Activated gamma-delta T cell (primary cell): ENCODE measurements at places on chromosomes 6 and 20.

- no peak for DNase-seq
Observed at GRCh38 chr6:168207421-168208175, 112.0 kb downstream of the DACT2 start.

- DNase-seq: no peak
Observed at GRCh38 chr20:16317445-16318362, 255.5 kb downstream of the KIF16B start.

GRCh38 chr20:48626938-48627736 lies 200.7 kb downstream of the PREX1 start:
- DNase-seq: no peak

- no peak for DNase-seq
Observed at GRCh38 chr6:81561071-81561564, 191.4 kb downstream of the TENT5A start.

GRCh38 chr6:161029195-161029809 lies 37.7 kb downstream of the MAP3K4 start:
- no peak for DNase-seq

GRCh38 chr6:122286512-122286911 lies 112.9 kb upstream of the HSF2 start:
- no peak for DNase-seq

DNA sequence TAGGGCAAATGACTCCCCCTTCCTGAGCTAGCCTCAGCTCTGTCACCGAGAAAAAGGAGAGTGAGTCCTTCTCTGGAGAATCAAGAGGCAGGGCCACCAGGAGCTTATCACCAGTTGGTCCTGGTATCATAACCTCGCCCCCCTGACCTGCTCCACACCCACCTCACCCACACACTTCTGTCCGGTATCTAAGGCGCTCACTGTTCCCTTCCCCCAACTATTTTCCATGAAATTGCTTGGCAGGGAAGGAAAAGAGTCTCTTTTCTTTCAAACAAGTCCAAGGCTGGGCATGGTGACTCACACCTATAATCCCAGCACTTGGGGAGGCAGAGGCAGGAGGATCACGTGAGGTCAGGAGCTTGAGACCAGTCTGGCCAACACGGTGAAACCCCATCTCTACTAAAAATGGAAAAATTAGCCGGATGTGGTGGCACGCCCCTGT lies 77.6 kb downstream of the ZMYND8 start:
- DNase-seq: no peak

DNA sequence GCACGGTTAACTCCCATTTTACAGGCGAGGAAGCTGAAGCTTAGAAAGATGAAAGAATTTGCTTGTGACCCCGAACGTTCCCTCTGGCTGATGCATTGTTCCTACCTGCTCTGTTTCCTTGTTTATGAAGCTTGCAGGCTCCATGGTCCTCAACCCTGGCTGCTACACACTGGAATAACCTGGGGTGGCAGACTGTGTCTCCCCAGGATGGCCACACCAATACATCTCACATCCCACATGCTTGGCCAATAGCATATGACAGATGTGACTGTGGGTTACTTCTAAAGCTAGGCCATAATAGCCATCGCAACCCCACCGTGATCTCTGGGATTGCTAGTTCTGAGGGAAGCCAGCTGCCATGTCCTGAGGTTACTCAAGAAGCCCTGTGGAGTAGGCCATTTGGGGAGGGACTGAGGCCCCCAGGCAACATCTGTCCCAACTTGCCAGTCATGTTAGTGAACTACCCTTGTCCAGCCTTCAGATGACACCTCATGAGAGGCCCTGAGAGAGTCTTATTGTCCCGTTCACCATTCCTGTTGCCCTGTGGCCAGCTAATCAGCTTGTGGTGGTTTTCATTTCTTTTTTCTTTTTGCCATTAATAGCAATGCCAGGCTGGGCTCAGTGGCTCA lies 6.7 kb upstream of the FAM110A start:
- DNase-seq: no peak

DNA sequence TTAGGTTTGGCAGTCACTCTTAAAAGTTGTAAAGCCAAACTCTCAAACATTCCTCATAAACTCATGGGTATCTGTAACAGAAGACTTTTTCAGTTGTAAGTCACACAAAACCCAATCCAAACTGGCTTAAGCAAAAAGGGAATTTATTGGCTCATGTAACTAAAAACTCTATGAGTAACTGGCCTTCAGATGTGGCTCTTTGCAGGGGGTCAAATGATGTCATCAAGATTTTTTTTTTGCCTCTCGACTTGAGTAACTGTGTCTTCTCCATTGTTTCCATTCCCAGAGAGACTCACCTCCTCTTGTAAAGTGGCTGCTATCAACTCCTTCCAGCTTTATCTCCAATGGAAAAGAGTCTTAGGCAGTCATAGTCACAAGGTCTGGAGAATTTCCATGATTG lies 645.0 kb downstream of the DHX35 start:
- DNase-seq: no peak

GRCh38 chr6:3737149-3737830 lies 14.2 kb downstream of the PXDC1 start:
- DNase-seq: no peak

- no peak for DNase-seq
Observed at GRCh38 chr6:118591897-118592296, 43.8 kb downstream of the PLN start.

DNA sequence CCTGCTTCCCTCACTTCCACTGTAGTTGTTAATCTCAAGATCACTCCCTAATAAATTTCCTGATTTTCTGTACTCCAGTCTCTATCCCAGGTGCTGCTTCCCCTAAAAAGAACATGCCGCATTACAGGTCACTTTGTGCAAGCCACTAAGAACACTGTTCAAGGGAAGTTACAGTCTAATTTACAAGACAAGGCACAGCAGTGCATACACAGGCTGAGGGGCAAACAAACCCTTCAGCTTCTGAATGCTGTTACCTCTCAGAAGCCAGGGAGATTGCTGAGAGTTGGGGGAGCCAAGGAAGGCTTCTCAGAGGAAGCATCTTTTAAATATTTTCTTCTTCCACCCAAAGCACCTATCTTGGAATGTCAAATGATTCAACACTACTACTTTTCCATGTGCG lies 445.3 kb upstream of the FLRT3 start:
- DNase-seq: no peak

- DNase-seq: no peak
Observed at GRCh38 chr6:102137859-102138258, 744.4 kb downstream of the GRIK2 start.

DNA sequence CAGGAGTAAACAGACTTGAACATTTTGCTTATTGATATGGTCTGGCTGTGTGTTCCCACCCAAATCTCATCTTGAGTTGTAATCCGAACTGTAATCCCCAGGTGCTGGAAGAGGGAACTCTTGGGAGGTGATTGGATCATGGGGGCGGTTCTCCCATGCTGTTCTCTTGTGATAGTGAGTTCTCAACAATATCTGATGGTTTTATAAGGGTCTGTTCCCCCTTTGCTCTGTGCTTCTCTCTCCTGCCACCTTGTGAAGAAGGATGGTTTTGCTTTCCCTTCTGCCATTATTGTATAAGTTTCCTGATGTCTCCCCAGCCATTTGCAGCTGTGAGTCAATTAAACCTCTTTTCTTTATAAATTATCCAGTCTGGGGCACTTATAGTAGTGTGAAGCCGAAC lies 40.0 kb downstream of the MYLIP start:
- DNase-seq: no peak

- DNase-seq: no peak
Observed at GRCh38 chr6:139862311-139862710, 487.9 kb upstream of the CITED2 start.

- DNase-seq: no peak
Observed at GRCh38 chr6:169957351-169957963, 206.0 kb downstream of the ERMARD start.

DNA sequence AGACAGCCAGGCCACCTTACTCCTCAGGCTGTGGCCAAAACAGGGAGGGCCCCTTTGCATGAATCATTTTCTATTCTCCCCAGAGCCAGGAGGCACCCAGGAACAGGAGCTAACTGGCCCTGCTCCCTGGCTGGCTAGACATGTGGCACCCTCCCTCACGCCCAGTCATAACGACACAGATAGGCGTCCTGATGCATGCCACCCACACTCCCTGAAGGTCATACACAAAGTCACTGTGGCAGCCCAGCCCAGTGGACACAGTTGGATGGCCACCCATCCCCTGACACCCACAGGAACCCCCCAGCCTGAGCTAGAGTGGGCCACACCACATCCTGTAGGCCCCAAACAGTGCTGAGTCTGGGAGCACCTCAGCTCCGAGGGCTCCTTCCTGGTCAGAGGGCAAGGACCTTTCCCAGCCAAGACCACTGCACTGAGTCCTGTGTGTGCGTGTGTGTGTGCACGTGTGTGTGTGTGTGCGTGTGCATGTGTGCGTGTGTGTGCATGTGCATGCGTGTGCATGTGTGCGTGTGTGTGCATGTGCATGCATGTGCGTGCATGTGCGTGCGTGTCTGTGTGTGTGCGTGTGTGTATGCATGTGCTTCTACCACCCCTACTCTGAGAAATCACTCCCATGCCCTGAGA lies 21.6 kb downstream of the TFEB start:
- no peak for DNase-seq

- DNase-seq: no peak
Observed at GRCh38 chr6:67016921-67017460, 1310.0 kb upstream of the EYS start.
